ENCODE measurements at places on chromosomes 12 and 14.

GRCh38 chr14:38409071-38409705 is 153.3 kb upstream of the CLEC14A start:
- no peak for DNase-seq

- DNase-seq, result no peak
Measured at GRCh38 chr14:59897757-59898383, 22.1 kb upstream of the LRRC9 start.

- no peak for DNase-seq
Measured at GRCh38 chr12:75337905-75338304, 3.4 kb downstream of the GLIPR1L1 start.

GRCh38 chr12:87202189-87202588 is 827.0 kb downstream of the C12orf50 start:
- no peak for DNase-seq

- no peak for DNase-seq
Measured at GRCh38 chr14:84036840-84037239, 1493.1 kb upstream of the FLRT2 start.

DNA sequence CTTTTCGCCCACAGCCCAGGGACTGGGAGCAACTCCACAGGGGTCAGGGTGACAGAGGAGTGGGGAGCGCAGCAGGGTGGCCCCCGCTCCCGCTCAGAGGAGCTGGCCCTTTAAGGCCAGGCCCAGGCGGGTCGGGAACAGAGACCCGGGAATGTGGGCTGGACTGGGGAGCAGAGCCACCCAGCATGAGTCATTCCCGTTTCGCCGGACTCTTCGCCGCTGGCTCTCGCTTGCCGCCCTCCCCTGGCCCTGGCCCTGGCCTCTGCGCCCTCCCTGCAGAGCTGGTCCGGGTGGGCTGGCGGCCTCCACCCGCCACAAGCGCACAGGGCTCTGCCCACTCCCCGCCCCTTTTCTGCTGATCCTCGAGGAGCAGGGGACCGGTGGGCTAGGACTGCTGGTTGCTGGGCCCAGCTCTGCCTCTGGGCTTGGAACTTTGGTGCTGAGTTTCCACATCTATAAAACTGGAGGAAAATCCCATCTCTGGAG is 92.8 kb downstream of the NINJ2 start:
- DNase-seq, result no peak

GRCh38 chr14:93183596-93184317 is 940 bp downstream of the MOAP1 start:
- no peak for DNase-seq

DNA sequence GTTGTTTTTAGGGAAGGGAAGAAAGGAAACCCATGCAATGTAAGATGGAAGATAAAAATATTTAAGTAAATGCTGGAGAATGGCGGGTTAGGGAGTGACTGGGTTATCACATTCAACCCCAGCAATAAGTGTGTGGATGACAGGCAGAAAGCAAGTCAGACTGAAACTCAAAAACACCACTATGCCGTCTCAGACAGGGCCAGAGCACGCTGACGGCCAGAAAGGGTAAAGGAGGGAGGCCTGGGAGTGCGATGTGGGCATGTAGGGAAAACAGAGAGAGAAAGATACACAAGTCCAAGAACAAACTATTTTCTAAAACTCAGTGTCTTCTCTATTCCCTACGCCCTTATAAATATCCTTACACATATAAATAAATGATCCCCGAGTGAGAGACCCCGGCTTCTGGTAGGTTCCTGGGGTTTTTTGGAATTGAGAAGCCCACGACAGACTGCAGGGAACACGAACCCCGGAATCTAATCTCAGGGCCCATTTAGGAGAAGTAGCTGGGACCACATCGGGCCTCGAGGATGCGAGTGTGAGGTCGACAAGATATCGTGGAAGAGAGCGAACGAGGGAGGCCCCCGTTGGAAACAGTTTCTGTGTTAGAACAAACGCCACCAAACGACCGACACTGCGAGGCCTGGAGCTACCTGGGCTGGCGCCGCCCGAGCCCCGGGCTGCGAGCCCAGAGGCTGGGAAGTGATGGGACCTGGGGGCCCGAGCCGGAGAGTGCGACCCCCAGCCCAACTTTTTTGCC is 735 bp upstream of the OTX2 start:
- no peak for DNase-seq
